ENCODE measurements at places on chromosomes 13 and 19.

DNA sequence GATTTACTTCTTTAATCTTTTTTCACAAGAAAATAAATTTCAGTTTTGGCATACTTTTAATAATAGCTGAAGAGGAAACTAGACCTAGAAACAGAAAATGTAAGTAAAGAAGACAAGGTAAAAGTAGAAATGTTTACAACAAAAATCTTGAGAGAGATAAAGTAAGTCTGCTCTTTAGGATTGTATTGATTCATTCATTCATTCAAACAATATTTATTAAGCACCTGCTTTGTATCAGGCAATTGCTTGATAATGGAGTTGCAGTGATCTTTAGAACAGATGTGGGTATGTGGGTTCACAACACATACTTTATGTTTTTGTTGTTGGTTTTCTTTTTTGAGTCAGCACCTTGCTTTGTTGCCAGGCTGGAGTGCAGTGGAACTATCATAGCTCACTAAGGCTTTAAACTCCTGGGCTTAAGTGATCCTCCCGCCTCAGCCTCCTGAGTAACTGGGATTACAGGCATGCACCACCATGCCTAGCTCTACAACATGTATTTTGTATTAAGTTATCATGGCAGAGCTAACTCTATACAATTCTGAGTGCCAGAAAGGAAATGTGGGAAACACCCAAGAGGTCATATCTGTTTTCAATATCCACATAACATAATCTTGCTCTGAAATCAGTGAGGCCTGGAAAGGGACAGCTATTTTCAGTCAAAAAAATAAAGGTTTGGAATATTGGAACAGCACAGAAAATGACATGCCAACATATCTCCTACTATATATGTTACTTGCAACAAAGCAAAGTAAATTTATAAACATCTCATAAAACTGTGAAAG lies 8.8 kb upstream of the SPART start:
- no peak for DNase-seq

DNA sequence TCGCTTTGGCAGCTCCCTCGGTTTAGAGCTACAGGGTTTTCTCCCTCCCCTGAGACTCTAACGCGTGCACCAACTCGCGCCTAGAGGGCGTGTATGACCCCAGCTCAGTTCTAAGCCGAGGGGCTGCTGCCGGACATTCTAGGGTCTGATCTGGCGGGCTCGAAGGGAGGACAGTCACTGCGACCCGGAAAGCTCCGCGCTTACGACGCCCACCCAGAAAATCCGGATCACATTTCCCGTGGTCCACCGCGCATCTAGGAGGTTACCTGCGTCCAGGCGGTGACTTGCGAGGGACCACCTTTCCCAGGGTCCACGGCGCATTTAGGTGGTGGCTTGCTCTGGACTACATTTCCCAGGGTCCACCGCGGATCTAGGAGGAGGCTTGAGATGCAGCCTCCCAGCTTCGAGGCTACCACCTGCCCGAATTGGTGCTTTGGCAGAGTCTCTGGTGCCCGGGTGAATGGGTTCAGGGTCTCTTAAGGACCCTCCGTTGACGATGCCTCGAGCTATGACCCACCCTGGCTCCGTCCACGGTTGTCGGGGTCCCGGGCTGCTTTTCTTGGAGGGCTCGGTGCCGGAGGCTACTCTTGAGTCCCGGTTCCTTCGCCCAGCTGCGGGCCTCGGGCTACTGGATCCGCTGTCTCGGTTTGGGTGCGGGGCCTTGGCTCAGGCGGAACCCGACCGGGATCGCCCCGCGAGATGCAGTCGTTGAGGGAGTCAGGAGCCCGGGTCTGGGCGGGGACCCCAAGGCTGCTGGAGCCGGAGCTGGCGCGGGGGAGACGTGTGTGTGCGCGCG lies 30.5 kb downstream of the ZNF146 start:
- no peak for DNase-seq

- DNase-seq = peak; percentile 63
Observed at GRCh38 chr19:1037621-1038064, 2.3 kb upstream of the ABCA7 start.

DNA sequence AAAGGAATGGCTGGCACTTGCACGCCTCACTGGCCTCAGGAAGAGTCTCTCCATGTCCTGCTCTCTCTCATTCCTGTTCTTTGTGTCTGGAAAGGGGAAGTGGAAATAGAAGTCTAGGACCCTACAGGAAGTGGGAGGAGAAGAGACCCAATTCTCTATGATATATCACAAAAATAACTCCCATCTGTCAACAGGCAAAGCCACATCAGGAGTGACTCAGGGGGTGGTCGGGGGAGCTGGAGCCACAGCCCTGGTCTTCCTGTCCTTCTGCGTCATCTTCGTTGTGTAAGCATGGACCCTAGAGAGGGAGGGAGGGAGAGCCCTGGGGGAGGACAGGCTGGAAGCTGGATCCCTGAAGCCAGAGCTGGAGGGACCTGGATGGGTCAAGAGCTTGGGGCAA lies 3.0 kb downstream of the SIGLEC9 start:
- no peak for DNase-seq

DNA sequence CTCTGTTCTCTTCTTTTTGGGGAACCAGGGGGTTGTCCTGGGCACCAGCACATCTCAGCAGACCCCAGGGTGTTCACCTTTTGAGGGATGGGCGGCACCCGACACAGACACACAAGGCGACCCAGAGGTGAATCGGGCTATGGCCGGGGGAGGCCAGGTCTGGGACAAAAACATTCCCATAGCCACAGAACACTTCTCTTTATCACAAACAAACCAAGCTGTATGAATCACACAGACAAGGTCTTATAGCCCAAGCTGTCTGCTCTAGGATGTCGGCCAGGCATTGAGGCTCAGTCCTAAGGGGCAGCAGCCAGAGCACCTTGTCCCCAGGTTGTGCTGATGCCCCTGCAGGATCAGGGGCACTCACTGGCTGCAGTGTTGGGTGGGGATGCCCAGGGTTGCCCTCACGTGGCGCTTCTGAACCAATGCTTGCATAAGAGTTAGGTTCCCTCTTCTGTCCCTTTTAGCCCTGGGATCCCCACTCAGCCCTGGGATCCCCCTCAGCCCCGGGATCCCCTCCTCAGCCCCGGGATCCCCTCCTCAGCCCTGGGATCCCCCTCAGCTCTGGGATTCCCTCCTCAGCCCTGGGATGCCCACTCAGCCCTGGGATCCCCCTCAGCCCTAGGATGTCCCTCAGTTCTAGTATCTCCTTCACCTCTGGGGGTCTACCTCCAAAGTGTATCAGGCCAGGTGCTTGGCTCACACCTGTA lies 26.9 kb downstream of the MAU2 start:
- no peak for DNase-seq

- no peak for DNase-seq
Observed at GRCh38 chr19:45515807-45516401, 8.6 kb downstream of the VASP start.

DNA sequence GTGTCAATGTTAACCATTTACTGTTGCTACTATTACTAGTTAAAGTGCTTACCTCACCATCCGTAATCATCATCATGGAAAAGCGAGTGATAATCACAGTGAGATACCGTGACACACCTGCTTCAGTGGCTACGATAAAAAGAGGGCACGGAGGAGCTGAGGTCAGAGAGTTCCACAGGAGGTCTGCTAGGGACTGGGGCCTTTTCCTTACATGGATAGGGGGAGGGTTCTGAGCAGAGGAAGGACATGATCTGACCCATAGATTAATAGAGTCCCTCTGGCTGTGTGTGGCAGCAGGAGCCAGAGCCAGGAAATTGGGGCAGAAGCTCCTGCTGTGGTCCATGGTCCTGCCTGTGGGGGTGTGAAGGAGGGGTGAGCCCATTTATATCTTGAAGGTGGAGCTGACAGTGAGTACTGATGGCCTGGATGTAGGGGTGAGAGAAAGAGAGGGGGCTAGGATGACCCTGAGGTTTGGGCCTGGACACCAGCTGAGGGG lies 136.7 kb downstream of the SIPA1L3 start:
- DNase-seq = no peak

DNA sequence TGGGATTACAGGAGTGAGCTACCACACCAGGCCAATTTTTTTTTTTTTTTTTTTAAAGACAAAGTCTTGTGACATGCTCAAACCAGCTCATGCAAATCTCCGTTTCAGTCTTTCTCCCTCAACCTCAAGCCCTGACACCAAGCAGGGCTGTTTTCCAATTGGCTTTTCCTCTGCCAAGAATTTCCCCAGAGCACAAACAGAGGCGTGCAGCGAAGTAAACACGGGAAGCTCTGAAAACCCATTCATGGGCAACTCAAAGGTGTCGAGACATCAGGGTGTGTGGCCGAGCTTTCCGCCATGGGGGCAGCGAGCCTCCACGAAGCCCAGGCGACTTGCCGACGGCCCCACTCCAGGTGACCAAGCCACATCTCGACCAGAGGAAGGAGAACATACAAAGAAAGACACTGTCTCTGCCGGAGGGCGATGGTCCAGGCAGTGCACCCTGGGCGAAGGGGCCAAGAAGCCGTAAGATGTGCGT lies 70.0 kb downstream of the INSR start:
- no peak for DNase-seq

- DNase-seq = no peak
Observed at GRCh38 chr19:33460221-33460908, 61.2 kb downstream of the PEPD start.

DNA sequence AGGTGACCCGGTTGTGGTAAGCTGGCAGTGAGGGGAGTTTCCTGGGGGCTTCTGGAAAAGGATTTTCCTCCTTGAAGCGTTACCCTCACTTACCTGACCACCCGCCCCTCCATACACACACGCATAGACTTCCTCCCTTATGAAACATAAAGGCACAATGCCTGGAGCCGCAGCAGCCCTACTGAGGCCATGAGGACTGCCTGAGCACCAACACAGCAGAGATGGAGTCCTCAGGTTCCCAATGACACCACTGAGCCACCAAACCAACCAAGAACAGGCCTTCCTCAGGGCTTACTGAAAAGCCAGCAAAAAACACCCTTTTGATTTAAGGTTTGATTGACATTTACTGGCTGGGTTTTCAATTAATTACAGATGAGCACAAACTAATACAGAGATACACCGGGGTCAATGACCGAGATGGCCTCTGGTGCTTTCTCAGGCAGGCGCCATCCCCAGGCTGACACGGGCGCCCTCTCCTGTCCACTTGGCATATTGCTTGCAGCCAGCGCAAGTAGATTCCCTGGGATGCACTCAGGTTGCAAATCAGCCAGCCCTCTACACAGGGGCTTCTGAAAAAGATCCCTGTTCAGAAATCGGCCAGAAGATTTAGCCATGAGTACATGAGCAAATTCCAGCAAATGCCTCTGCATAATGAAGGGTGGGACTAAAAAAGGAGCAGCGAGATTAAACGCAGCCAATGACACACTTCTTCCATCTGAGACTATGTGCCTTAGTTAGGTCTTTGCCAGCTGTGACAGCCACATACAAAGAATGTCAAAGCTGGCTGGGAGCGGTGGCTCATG lies 14.8 kb downstream of the OPA3 start:
- DNase-seq = peak; percentile 51

- DNase-seq = no peak
Observed at GRCh38 chr19:39542206-39542605, 2.2 kb upstream of the EID2 start.

GRCh38 chr19:52603558-52604207 lies 33.6 kb downstream of the ZNF701 start:
- DNase-seq = no peak

DNA sequence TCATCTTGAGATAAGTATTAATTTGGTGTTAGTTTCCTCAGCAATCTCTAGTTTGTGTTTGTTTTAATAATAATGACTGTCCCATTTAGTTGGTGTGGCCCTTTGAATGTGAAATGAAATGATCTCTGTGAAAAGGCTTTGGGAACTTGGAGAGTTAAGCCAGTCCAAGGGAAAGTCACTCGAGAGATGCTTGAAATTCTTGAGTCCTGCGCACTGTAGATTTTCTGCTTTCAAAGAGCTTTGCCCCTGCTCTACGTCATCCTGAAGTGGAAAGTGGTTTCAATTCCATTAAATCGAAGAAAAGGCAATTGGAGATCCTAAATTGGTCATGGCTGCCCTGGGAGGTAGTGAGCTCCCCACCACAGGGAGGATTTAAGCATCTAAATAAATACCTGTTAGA lies 403.8 kb downstream of the ZNF536 start:
- DNase-seq = no peak

GRCh38 chr19:51342631-51343569 lies 961 bp upstream of the VSIG10L start:
- DNase-seq = no peak

DNA sequence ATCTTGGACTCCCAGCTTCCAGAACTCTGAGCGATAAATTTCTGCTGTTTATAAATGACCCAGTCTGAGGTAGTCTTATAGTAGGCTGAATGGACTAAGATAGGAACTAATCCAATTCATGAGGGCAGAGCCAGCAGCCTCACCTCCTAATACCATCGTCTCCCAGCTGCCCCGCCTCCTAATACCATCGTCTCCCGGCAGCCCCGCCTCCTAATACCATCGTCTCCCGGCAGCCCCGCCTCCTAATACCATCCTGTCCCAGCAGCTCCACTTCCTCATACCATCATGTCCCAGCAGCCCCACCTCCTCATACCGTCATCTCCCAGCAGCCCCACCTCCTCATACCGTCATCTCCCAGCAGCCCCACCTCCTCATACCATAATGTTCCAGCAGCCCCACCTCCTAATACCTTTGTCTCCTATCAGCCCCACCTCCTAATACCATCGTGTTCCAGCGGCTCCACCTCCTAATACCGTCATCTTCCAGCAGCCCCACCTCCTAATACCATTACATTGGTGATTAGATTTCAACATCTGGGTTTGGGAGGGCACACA lies 2.4 kb upstream of the ARGLU1 start:
- DNase-seq = peak; percentile 18

GRCh38 chr19:31220540-31220939 lies 128.7 kb downstream of the TSHZ3 start:
- DNase-seq = no peak

- no peak for DNase-seq
Observed at GRCh38 chr13:106709522-106709921, 141.6 kb upstream of the ARGLU1 start.

GRCh38 chr19:7852851-7853769 lies 21.1 kb downstream of the PRR36 start:
- DNase-seq = peak; percentile 76

All from MM.1S (cell line).